AG09319 (cell line): ENCODE measurements at places on chromosomes 3 and 15.

DNA sequence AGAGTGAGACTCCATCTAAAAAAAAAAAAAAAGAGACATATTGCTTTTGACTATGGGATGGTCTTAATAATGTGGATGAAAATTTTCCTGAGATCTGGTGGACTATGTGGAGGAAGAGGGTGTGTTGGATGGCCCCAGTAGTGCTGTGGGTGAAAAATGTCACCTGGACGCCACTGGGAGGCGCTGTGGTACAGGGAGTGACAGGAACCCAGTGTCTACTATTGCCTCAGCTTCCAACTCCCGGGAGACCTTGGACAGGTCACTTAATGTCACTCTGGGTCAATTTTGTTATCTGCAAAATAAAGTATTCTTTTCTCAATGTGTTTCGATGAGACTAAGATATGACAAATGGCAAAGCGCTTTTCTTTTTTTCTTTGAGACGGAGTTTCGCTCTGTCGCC, 27.7 kb upstream of the DCP1A start:
- peak; percentile 10 for DNase-seq

DNA sequence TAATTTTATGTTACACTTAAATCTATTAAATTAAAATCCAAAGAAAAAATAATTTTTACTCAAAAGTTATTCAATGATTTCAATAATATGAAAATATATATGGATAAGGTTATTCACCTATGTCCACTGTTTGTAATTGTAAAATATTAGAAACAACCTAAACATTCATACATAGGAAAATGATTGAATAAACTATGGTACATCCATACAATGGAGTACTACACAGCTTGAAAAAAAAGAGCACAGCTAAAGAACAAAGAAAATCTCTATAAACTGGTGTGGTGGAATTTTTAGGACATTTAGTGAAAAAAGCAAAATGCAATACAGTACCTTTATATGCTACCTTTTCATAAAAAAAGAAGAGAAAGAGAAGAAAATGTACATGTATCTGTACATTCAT, 52.8 kb downstream of the SHOX2 start:
- no peak for DNase-seq

- DNase-seq: no peak
Measured at GRCh38 chr3:156483961-156484787, 70.7 kb downstream of the SSR3 start.

DNA sequence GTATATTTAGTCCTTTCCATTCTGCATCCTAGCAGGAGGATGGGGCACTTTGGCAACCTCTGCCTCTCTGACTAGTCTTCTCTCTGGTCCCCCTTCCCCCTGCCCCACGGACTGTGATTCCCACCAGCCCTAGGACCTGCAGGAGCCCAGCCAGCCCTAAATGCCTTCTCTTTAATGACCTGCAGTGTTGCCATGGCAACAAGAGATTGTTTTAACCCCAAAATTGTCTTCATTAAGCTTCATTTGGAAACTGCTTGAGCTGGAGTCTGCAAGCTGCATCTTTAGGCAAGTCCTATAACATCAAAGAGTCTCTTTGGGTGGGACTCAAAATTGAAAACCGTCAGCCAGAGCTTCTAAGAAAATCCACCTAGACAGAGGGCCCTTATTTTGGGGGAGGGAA, 59.7 kb upstream of the ANKRD34C start:
- no peak for DNase-seq

- DNase-seq: no peak
Measured at GRCh38 chr3:37729119-37729518, 132.6 kb upstream of the CTDSPL start.

GRCh38 chr15:51260202-51260601, 78.2 kb downstream of the CYP19A1 start:
- peak; percentile 67 for DNase-seq

DNA sequence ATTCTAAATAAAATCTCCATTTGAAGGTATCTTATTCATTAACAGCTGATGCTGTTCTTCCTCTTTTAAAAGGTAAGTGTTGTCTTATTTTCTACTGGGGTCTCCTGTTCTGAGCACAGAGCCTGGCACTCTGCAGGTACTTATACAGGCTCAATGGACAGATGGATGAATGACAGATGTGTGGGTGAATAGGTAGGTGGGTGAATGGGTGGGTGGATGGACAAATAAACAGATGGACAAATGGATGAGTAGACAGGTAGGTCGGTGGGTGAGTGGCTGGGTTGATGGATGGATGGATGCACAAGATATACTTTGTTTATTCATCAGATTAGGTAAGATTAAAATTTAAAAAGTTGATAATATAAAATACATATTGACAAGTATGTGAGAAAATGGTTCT, 53.5 kb downstream of the SLC41A3 start:
- no peak for DNase-seq

DNA sequence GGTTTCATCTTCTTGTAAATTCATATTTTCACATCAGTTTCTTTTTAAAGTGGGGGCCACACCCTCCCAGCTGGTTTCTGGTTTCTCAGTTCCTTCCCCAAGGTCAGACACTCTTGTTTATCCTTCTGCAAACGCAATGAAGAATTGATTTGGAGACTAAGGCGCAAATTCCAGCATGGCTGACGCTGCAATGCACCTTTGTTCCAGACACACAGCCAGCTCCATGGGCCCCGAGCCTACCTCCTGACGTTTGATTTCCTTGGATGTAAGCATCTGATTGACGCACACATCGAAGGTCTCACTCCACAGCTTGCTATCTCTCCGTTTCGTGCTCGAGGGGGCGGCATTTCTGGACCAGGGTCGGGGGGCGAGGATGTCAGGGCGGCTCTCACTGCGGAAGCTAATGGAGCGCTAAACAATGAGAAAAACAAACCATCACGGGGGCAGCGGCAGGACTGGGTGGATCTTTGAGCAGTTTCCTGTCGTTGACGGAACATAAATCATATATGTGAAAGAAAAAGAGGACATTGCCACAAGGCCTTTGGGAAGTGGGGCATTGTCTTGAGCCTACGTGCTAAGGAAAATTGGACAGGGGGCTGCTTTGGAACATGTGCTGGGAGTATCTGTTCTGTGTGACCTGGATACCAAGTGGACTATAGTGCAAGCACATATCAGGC, 46.9 kb downstream of the ARHGEF3 start:
- no peak for DNase-seq
